Amniotic stem cell (primary cell): ENCODE measurements at places on chromosomes 1 and 21.

GRCh38 chr21:43297391-43297981 lies 128.7 kb downstream of the CRYAA start:
- DNase-seq: no peak

DNA sequence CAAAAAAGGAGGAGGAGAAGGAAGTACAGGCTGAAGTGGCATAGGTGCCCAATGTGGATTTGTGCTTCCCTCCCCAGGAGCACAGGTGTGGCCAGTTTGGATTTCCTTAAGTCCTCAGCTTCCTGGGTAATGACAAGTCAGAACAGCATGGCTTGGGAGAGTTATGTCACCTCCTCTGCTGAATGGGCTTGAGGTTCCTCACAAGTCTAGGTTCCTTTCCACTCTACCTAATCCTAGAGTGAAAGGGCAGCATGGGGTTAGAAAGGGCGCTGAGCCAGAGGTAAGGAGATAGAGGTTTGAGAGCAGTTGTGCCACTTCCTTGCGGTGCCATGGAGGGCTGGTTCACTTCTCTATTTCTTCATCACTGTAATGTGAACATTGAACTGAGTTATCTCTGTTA lies 35.5 kb upstream of the IL20 start:
- DNase-seq: no peak

DNA sequence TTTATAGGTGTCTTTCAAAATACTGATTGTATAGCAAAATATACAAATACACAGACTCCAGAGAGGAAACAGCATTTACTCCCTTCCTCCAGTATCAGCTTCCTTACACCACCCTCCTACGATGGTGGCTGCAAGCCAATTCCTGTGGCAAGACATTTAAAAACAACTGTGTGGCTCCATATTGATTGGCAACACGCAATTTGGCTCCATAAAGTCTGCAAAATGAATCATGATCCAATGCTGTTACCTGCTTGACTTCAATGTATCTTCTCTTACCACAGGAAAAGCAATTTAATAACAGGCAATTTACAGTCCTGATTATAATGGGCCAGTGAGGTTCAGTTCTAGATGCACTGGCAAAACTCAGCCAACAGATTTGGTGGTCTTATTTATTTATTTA lies 19.7 kb upstream of the ATP6V1G3 start:
- DNase-seq: no peak

GRCh38 chr1:104235141-104235540 lies 485.4 kb downstream of the AMY1C start:
- no peak for DNase-seq

- peak; percentile 82 for DNase-seq
These were observed 48.8 kb downstream of the LAMC2 start for GRCh38 chr1:183234660-183235476.

- no peak for DNase-seq
These were observed 21.9 kb upstream of the EPS8L3 start for GRCh38 chr1:109785446-109786111.

GRCh38 chr1:147849098-147849895 lies 53.3 kb upstream of the GJA8 start:
- no peak for DNase-seq

DNA sequence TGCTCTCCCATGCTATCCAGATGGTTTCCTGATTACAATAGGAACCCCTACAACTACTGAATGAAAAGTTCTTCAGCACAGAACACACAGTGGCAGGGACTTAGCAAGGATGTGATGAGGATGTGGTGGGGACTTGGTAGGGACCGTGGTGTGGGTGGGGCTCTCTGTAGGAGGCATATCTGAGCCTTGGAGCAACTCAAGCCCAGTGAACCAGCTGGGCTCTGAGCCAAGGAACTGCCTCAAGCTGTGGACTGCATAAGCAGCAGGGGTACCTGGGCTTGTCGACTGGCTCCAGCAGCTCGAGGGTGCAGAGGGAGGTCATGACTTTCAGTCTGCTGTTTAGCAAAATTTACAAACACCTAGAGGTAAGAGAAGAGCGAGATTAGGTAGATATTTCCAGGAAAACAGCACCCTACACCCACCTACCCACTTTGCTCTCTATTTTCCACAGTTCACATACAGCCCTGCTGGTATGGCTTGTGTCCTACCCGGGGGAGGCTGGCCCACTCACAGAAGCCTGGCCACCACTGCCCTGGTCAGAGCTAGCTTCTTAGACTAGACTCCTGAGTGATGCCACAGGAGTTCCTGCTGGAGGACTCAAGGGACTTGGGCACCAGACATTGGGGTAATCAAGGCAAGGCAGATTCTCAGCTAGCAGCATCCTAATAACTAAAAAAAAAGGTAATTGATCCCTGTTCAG lies 86.8 kb upstream of the GCLM start:
- no peak for DNase-seq

GRCh38 chr1:194069831-194070218 lies 883.4 kb upstream of the B3GALT2 start:
- DNase-seq: no peak

DNA sequence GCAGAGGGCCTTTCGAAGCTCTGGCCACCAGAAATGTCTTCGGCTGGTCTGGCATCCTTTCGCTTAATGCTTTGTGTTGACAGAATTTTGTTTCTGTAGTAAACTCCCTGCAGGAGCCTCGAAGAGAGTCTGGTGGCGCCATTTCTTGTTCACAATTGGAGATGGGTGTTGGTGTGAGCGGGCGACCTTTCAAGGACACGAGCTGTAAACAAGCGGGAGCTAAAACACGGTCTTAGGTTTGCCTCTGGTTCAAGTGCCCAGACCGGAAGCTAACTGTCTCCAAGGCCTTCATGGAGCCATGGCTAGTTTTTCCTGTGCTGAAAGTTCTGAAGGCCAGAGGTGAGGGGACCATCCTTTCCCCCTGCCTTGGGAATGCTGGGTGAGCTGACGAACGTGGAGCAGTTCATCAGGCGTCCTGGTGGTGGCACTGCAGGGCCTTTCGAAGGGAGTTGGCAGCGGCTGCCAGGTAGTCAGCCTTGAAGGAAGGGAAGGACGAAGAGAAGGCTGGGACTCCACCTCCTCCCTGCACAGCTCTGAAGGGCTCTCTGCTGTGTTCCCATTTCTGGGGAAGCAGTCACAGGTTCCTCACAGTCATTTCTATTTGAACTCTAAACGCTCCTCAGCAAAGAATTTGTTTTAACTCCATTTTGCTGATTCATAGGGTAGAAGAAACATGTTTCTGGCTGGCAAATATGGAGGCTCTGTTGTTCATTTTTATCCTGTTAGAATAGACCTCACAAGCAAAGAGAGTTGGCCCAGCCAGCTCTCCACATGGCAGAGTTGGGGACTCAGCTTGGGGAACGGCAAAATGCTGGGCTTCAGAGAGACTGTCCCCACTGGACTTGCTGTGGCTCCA lies 35.2 kb downstream of the URB2 start:
- DNase-seq: peak; percentile 33

- DNase-seq: peak; percentile 53
These were observed 4.7 kb downstream of the LAX1 start for GRCh38 chr1:203769505-203770343.

GRCh38 chr21:45330075-45330781 lies 42.5 kb upstream of the POFUT2 start:
- DNase-seq: peak; percentile 26

DNA sequence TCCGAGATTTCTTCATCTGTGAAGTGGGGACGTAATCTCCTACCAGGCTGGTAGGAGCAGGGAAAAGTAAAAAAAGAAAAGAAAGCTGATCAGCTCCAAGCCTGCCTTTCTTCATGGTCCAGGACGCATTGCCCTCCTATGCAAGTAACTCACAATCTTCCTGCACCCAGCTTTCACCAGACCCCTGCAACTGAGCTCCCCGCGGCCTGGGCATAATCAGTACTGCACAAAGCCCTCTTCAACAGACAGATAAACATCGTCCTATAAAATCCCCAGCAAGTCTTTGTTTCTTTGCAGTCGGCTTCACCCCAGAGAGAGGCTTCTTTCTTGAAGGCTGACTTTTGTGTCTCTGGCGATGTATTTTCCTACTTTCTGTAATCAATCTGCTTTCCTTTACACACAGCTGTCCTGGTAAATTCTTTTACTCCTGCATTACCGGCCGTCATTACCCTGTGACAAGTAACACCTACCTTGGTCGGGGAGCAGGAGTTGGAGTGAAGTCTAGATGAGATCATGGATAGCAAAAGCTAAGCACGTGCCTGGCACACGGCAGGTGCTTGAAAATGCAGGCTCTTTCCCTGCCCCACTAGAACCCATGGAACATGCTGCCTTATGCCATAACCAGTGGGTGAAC lies 8.3 kb downstream of the PADI1 start:
- DNase-seq: no peak

GRCh38 chr1:170217517-170218256 lies 71.9 kb downstream of the NTMT2 start:
- DNase-seq: no peak
